ENCODE measurements at places on chromosomes 7 and 10.

DNA sequence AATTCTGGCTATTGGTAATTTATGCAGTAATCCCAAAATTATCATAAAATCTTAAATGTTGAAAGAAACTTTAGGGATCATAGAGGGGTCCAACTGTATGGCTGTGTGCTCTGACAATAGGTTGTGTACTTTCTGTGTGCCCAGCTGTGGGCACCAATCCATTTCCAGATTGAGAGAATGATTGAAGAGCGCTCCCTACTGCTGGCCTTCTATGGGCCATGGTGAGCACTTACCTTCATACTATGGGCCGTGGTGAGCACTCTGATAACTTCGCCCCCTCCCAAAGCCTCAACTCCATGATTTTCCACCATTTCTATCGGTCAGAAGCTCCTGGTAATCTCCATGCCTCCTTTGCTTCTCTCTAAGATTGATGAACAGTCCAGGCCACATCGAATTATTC, 118.6 kb downstream of the STRA8 start:
- DNase-seq, result no peak

- DNase-seq, result no peak
Measured at GRCh38 chr10:30748152-30748973, 118.8 kb upstream of the LYZL2 start.

GRCh38 chr7:37853468-37853867, 5.1 kb downstream of the NME8 start:
- no peak for DNase-seq

DNA sequence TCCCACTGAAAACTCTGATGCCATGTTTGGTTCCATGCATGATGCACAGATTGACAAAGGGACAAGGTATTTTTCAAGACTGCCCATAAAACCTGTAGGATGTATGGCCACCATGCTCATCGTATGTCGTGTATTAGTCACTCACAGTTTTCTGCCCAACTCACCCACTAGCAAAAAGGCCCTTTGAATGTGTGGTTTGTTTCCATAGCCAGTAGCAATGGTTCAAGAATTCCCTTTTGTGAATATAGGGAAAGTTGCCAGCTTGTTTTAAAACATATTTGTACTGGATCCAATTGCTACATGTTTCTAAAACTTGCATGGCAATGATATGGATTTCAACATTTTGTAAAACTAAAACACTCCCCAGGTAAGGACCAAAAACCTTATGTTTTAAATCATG, 280.9 kb upstream of the YAE1 start:
- DNase-seq, result no peak

DNA sequence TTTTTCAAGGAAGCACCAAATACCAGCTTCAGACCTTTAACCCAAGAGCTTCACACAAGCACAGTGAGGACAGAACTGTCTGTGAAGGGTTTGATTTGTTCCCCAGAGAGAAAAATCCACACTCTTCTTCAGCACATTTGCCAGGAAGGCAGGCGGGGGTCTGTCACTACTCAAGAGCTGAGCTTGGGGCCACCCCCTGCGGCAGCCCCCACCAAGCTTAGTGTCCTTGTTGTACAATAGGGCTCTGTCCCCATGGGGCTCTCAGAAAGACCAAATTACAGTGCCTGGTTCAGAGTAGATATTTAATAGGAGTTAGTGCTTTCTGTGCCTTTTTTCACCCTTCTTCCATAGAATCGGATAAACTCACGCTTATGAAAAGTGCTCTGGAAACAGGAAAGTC, 12.4 kb downstream of the ECHDC3 start:
- DNase-seq, result no peak

GRCh38 chr7:130289478-130289877, 3.5 kb upstream of the CPA4 start:
- no peak for DNase-seq

- no peak for DNase-seq
Measured at GRCh38 chr10:44476409-44477045, 91.6 kb upstream of the CXCL12 start.

DNA sequence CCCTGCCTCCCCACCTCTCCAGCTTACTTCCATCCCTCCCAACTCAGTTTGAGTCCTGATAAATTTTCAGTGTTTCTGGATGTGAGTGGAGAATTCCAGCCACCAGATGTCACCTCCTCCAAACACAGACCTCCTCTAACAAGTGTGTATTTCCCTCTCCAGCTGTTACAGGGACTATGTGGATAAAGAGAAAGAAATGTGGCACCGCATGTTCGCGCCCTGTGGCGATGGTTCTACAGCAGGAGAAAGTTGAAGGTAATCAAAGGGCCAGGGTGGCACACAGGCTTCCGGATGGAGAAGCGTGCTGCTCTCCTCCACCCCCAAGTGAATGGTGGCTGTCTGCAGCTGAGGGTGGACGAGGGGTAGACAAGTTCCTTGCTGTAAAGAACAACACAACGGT, 14.7 kb downstream of the FKBP6 start:
- DNase-seq, result no peak

GRCh38 chr10:26806557-26806956, 54.2 kb downstream of the ABI1 start:
- no peak for DNase-seq

GRCh38 chr10:121338206-121338980, 259.9 kb downstream of the FGFR2 start:
- DNase-seq, result no peak

GRCh38 chr7:17682586-17682985, 257.7 kb downstream of the SNX13 start:
- DNase-seq, result no peak

- no peak for DNase-seq
Measured at GRCh38 chr7:7569615-7570014, 2.9 kb downstream of the MIOS start.

- no peak for DNase-seq
Measured at GRCh38 chr10:121248266-121248665, 350.0 kb downstream of the FGFR2 start.

GRCh38 chr7:102095321-102096011, 191.2 kb upstream of the SH2B2 start:
- DNase-seq, result no peak

DNA sequence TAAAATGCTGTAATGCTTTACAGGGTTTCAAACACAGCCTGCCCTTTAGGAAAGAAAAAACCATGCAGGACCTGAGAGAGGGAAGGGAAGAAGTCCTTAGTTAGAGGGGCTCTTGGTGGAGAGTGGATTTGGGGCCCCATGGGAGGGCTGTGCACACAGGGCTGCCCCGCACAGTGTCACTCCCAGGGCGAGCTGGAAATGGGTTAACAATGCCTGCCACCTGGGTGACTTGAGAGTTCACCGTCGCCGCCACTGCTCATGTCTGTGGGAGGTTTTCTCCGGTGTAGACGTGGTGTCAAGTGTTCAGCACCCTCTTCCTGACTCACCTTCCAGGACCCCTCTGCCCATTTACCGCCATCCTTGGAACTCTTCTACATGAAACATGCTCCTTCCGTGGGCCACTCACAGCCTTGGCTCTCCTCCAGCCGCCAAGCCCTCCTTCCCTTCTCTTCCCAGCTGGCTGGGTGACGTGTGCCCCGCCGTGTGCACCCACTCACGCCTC, 686.4 kb downstream of the SDK1 start:
- DNase-seq, result no peak

- no peak for DNase-seq
Measured at GRCh38 chr10:115125505-115125904, 32.3 kb downstream of the ATRNL1 start.

DNA sequence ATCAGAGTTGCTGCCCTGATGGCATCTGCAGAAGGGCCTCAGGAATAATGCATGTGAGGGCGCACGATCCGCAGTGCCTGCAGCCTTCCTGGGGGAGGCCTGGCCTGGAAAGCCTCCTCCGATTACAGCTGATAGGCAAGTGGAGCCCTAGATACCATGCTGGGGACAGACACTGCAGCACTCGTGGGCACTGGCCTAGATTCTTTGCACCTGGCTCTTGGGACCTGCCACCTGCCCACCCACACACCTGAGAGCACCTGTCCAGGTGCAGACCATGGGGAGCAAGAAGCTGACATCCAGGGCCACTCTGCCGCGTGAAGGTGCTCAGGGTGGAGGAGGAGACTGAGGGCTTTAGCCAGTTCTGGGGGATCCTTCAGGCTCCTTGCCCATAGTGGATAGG, 14.8 kb downstream of the YKT6 start:
- DNase-seq, result no peak

DNA sequence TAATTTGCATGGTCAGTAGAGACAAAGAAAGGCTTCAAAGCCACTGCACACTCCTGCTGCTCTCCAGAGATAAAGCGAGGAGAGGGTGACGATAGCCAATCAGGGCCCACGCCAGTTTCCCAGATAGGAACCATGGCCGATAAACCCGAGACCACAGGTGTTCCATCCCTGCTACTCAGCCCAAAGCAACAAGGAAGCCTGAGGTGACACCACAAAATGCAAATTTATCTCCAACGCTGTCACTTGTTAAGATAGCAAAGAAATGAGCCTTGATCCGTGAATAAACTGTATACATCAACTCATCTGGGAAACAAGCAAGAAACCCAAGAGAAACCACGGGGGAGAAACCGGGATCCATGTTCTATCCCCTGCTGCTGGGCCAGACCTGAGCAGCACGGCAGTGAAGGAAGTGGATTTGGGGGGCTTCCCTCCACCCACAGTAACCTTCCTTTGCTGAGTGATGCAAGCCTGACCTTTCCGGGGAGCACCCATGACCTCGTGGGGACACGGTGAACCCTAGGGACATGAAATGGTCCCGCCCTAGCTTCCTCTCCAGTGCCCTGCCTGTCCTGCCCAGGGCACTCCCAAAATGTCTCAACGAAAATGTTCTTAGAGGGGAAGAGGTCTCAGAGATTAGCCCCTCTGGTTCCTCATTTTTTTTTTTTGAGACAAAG, 164.6 kb downstream of the PTPRN2 start:
- no peak for DNase-seq

DNA sequence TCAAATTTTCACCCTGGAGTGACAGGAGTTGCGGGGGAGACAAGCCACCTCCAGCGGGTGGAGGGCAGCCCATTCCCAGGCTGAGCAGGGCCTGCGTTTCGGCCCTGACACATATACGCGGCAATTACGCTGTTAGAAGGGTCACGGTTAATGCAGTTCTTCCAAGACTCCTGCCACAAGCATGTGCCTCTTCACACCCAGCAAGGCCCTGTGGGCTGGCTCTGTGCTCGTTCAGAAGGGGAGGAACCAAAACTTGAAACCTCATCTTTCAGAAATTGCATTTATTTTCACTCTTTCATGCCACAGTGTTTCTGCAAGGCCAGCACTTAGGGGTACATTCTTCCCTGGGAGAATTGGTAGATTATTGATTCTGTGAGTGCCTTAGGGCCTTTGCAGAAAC, 24.7 kb downstream of the LRMDA start:
- DNase-seq, result no peak

DNA sequence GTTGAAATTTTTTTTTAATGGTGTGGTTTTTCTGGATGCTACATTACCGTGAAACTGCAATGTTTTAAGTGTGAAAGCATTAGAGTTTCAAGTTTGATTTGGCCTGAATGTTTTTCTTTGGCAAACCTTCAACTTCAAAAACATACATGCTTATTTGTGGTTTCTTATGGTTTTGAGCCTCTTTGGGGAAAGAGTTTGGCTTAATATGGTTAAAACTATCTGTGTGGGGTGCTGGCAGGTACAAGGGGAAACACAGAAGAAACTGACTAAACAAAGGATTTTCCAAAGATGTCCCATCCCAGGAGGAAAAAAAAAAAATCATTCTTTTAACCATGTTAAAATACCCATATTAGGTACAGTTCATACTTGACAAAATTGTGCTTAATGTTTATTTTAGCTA, 121.1 kb downstream of the HGF start:
- DNase-seq, result no peak

- DNase-seq, result no peak
Measured at GRCh38 chr10:73537288-73537687, 41.5 kb upstream of the PPP3CB start.

GRCh38 chr10:91317541-91317940, 92.6 kb upstream of the HECTD2 start:
- DNase-seq, result no peak

DNA sequence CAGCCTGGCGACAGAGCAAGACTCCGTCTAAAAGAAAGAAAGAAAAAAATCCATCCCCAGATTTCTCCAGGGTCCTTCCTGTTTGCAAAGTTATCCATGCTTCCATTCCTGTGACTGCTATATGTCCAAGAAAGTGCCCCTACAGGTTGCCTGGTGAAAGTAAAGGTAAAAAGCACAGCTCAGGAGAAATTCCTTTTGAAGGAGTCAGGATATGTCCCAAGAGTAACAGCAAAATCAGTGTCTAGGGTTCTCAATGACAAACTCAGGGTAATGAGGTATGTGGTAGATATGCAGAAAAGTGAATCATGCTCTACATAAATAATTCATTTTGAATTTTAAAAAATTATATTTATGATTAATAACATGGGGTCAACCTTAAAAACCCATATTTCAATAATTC, 91.5 kb downstream of the CTTNBP2 start:
- no peak for DNase-seq

DNA sequence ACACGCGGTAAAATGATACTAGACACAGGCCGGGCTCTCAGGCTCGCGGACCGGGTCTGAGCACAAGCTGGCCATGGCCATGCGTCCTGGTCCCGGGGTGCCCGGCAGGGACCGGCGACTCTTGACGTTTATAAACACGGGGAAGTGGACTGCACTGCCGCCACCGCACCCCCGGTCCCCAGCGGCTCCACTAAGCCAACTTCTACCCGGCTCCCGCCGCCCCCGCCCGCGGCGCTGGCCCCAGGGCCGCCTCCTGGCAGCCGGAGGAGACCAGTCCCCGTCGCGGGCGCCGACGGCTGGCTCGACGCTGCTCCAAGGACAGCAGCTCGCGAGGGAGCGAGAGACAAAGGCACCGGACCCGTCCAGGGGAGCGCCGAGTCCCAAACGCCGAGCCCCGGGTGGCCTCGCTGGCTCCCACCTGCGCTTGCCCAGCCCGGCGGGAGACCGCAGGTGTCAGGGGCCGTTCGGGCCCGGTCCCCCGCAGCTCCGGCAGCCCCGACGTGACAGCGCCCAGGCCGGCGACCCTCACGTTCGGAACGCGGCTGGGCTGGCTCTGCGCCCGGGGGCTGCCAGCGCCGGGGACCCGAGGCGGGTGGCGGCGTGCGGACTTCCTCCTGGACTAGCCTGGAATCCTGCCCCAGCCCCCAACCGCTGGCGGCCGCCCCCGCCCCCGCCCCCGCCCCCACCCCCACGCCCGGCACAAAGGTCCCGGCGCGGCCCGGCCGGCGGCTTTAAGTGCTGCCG, 517 bp downstream of the ITGB1 start:
- DNase-seq, result peak; percentile 71

- no peak for DNase-seq
Measured at GRCh38 chr10:3122486-3123205, 49.9 kb downstream of the PITRM1 start.

GRCh38 chr10:11086177-11086840, 68.6 kb downstream of the CELF2 start:
- DNase-seq, result no peak

Data from activated CD4-positive, alpha-beta T cell treated with anti-CD3 and anti-CD28 coated beads for 36 hours (primary cell).